Left ventricle myocardium inferior (tissue), 1 donor: ENCODE measurements at places on chromosomes 1 and 21. TPM values are rescaled to one million over a fixed set of nuclear protein-coding genes. Genes with fewer than 3 reads are reported as not detected.

GRCh38 chr1:238141353-238141752 lies 250.6 kb upstream of the ZP4 start:
- DNase-seq = no peak

- no peak for DNase-seq
Observed at GRCh38 chr1:53979712-53980450, 33.7 kb downstream of the LRRC42 start.

DNA sequence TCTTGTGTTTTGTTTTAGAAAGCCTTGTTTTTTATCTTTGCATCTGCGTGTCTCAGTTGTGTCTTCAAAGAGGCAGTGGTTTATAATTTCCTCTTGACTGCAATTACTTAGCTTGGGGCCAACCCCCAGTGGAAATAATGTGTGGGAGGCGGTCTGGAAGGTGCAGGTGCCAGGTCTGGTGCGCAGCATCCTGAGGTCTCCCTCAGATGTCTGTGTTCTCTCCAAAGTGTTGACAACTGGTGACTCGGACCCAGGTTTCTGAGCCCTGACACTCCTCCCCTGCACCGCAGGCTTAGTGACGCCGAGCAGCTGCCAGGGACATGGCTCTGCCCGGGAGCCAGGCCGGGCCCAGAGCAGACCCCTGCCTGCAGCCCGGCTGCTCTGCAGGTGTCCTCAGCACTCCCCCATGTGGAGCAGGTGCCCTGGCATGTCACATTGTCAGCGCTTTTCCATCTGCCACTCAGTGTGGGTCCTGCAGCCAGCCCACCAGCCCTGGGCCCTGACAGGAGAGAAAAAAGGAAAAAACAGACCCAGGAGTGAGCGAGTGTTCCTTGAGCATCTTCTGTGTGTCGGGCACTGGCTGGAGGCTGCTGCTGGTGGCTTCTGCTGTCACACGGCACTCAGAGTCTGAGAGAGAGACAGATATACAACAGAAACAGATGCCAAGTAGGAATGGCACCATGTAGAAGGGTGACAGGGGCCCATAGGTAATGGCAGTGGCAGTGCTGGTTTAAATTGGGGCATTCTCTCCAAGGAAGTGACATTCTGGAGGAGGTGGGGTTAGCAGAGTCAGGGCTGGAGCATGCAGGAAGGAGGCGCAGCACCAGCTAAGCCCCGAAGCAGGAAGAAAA lies 24.8 kb upstream of the SELENON start:
- DNase-seq = no peak

- DNase-seq = no peak
Observed at GRCh38 chr1:118993700-118994026, 5.5 kb upstream of the TBX15 start.

- DNase-seq = peak; percentile 56
Observed at GRCh38 chr1:159829273-159829634, 2.6 kb downstream of the SLAMF8 start.

DNA sequence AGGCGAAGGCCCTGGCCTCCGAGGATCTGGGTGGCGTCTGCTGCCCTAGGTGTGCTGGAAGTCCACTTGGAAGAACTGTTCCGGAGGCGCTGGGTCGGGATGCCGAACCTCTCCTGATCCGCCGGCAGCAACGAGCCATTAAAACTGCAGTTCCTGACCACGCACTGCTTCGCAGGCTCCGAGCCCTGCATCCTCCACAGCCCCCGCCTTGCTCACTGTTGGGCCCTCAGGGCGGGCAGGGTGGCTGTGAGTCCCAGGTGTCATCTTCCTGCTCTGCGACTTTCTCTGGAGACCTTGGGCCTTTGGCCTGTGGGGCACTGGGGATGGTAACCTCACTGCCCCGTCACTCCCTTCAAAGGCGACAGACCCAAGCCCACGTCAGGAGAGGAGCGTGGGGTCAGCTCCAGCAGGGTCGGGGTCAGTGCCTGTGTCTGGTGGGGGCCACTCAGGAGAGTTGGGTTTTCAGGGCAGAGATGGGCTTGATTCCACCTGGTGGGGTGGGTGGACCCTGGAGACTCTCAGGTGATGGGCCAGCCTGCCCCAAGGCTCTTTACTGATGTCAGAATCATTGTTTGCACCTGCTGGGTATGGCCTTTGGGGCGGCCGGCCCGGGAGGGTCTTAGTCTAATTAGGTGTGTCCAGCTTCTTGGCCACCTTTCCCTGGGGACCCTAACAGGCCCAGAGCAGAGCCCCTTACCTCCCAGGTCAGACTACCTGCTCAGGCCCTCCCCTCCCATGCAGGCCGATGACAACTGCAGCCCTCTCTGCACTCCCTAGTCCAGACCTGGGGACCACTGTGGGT lies 3.1 kb downstream of the PRXL2B start:
- no peak for DNase-seq

DNA sequence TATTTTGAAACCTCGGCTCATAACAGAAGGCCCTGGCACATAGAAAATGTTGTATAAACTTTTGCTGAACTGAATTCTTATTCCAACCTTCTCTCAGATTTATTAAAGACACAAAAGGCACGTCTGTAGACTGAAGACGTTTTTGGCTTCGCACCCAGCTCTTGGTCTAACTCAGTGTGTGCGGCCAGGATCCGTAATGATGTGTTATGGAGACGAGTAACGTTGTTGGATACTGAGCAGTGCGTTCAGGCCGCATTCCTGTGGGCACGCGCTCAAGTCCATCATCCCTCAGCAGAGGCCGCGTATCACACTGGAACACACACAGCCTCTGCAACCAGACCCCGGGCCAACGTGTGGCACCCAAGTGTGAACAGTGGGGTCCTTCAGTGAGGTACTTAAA lies 154.8 kb upstream of the RAB4A start:
- DNase-seq = no peak

DNA sequence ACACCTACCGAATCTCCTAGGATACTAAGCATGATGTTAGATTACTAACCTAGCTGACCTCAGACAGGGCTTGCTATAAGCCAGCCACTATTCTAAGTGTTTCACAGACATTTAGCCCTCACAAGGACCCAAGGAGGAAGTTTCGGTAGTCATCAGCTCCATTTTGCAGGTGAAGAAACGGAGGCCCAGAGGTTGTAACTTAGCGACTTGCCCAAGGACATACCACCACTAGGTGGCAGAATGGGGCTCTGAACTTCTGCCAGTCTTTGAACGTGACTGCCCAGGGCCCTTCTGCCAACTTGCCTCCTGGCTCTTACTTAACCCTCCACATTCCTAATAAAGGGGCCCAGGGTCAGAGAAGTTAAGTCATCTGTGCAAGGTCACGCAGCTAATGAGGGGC lies 283.5 kb downstream of the C1orf94 start:
- DNase-seq = no peak

DNA sequence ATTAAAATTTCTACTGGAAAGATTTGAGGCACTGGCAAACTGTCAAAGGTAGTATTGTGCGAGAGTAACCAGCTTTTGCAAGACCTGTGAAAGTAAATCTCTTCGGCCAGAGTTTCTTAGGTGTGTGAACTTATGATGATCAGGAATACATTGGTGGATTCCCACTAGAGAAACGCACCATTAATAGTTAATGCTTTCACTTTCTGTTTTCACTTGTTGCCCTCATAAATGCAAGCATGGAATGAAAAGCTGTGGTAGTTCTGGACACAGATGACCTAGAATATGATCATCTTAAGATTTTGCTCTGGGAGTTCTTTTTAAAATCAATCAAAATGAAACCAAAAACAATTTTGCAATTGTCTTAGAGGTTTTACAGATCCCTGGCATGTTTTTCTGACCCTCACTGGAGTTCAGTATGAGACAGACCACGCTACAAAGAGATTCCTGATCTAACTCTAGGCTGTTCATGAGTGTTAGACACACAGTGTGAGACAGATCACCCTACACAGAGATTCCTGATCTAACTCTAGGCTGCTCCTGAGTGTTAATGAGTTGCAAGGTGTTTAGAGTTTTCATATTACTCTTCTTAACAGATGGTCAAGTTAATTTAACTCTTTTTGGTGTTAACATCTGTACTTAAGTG lies 98.8 kb downstream of the SDCCAG8 start:
- DNase-seq = no peak

DNA sequence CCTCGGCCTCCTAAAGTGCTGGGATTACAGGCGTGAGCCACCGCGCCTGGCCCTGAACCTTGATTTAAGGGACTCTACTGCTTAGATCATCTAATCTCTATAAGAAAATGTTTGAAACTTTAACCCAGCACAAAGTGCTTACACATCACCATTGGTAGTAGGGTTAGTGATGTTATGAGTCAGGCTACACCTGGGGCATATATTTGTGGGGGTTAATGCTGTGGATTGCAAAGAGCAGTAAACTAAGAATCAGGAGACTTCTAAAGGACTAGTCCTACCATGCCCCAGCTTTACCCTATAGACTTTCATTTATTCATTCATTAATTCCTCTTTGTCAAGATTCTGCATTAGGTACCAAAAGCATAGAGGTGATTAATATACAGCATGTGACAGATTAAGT lies 880.5 kb downstream of the TTLL7 start:
- DNase-seq = no peak

DNA sequence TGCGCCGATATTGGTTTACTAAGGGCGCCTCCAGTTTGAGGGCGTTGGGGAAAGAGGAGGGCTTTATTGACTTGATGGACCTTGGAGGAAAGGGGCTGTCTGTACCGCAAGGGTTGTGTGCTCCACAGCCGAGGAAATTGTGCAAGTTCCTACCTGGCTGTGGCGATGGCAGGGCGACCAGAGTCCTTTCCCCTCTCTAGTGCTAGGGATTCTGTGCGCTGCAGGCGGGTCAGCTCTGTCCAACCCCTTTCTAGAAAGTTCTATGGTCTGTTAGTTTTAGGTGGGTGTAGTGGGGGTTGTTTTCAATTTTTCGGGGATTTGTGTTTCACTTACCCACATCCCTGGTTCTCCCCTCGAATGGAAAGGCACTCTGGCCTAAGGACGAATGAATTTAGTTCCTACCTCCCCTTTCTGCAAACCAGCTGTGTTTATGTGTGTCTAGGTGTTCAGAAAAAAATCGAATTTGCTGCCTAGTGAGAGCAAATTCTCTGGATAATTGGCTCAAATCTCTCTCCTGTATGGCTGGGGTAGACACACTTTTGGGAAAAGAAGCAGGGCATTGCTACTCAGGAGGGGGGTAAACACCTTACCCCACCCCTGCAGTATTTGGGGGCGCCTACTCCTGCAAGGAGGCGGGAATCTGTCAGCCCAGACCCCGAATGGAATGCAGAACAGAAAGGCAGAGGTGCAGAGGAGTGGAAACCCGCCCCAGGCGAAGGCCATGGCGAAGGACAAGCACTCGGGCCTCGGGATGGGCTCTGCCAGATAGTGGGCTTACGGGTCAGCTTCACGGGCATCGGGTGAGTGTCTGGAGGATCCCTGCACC lies 2.0 kb downstream of the DMBX1 start:
- no peak for DNase-seq

GRCh38 chr1:38570657-38570975 lies 289.0 kb downstream of the RRAGC start:
- DNase-seq = no peak

GRCh38 chr21:25646474-25646873 lies 7.4 kb downstream of the JAM2 start:
- no peak for DNase-seq

GRCh38 chr1:185257950-185258208 lies 59.2 kb downstream of the IVNS1ABP start:
- DNase-seq = no peak

- no peak for DNase-seq
Observed at GRCh38 chr1:234614081-234614489, 4.1 kb upstream of the IRF2BP2 start.

GRCh38 chr1:24284156-24284471 lies 35.0 kb upstream of the GRHL3 start:
- DNase-seq = no peak

GRCh38 chr21:34668803-34669148 lies at the start of gene CLIC6:
Gene CLIC6 (plus strand): TSS chr21:34668994. CDS start chr21:34669389, 395 bp downstream.
- DNase-seq = peak; percentile 34

The SLC35A3 gene
- total RNA-seq = 7.7 TPM

The KCNQ4 gene
- total RNA-seq = 1.5 TPM

The PITHD1 gene
- 40.3 TPM for total RNA-seq

The TCEA3 gene
- 78.6 TPM for total RNA-seq

The IQGAP3 gene
- total RNA-seq = 0.36 TPM

The HUNK gene
- total RNA-seq = 0.44 TPM

The LINGO4 gene
- 0.77 TPM for total RNA-seq

The LCE1A gene
- total RNA-seq = not detected

The CDA gene
- 2.0 TPM for total RNA-seq

The KIF2C gene
- 1.6 TPM for total RNA-seq

The PLOD1 gene
- 61.6 TPM for total RNA-seq

The TRNP1 gene
- total RNA-seq = 35.7 TPM
